Hepatic stellate cell (primary cell): ENCODE measurements at places on chromosomes 16 and 17.
A peak's percentile ranks its signal among the peaks of the same experiment; 100 is the strongest.

DNA sequence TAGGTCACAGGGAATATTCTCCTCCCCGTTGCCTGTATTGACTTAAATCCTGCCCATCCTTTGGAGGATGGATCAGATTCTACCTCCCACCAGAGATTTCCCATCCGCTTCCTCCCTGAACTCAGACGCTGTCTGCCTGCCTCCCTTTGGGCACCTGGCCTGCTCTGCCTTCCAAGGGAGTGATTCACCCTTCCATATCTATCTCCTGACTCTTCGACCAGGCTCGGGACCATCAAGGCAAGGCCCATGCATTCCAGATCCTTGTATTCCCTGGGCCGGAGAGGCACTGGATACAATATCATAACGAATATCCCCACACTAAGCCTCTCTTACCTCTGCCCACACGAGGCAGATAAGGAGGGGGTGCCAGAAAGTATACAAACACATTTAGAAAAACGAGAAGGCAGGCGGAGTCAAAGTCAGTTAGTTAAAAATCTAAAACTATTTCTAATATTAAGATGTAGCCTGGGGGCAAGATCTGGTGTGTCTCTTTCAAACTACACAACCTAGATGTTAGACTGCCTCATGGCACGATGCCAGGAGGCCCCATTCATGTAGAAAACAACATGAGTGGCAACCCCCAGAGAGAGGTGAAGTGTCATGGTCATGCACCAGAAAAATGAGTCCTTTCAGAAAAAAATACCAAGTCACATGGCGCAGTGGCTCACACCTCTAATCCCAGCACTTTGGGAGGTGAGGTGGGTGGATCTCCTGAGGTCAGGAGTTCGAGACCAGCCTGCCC is 9.2 kb downstream of the PMP22 start:
- no peak for DNase-seq

- DNase-seq, result no peak
These were observed 21.5 kb upstream of the MYH13 start for GRCh38 chr17:10394201-10394887.

GRCh38 chr17:82228842-82229697 is at the start of gene SLC16A3:
TSS of gene SLC16A3 (plus strand) at chr17:82229042. CDS start at chr17:82236009, 6,967 bp downstream.
- peak; percentile 91 for DNase-seq

- DNase-seq, result peak; percentile 97
These were observed 14.7 kb downstream of the LRRC75A start for GRCh38 chr17:16477255-16477654.

DNA sequence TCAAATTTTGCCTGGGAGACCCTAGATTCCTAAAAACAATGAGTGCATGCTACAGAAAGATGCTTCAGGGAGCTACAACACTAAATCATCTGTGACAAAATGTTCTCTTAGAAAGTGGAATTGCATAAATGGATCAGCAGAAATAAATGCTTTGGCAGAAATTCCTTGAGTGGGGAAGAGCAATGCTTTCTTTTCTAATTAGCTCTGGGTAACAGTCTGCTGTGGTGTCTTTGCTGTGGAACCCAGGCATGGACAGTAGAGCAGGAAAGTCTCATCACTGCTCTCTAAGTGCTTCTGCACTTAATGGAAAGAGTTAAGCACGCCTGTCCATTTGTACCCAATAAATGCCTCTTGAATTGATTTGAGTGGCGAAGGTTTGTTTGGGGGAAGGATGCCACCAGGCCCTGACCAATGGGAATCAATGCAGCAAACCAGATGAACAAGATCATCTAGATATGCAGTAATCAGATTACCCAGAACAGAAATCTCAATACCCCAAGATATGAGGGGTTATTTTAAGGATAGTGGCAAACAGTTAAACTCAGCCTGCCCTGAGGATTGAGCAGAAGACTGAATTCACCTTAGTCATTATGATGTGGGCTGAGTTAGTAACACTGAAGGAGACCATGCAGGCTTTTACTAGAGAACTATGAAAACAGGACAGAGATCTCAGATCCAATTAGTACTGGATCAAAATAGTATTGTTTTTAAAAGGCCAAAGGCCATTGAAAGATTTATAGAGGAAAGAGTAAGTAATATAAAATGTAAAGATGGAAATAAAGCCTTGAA is 13.6 kb downstream of the HLF start:
- DNase-seq, result no peak

- DNase-seq, result peak; percentile 95
These were observed 10.8 kb downstream of the HID1 start for GRCh38 chr17:74961657-74962350.

- DNase-seq, result peak; percentile 83
These were observed 2.5 kb upstream of the ATP6V0C start for GRCh38 chr16:2511128-2511800.

- DNase-seq, result no peak
These were observed 72.7 kb downstream of the KANSL1 start for GRCh38 chr17:46120537-46120936.

- peak; percentile 51 for DNase-seq
These were observed 2.7 kb downstream of the NUFIP2 start for GRCh38 chr17:29291163-29291752.

GRCh38 chr16:75565640-75566039 is 539 bp upstream of the GABARAPL2 start:
- DNase-seq, result no peak

GRCh38 chr17:81961087-81961511 is at the start of gene NOTUM:
TSS of gene NOTUM (minus strand) at chr17:81961187. CDS start at chr17:81960909, 278 bp downstream.
- peak; percentile 59 for DNase-seq

- no peak for DNase-seq
These were observed 24.3 kb downstream of the CCL4 start for GRCh38 chr17:36127911-36128310.

DNA sequence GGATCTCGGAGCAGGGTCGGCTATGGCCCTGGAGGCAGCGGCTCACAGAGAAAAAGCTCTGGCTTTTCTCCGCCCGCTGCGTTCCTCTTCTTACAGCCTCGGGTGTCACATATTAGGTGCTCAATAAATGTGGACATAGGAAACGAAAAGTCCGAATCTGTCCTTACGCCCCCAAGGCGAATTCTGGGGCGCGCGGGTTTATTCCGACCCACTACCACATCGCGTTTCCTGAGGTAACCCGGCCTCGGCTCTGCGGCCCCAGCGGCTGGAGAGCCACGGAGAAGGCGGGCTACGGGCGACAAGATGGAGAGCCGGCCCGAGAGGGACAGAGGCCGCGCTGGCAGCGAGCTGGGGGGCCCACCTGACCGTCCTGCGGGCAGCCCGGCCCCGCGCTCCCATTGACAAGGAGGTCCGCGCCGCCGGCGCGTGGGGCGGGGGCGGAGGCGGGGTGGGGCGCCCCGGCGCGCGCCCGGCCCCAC is 573 bp upstream of the GNAO1 start:
- no peak for DNase-seq

- DNase-seq, result no peak
These were observed 990 bp downstream of the DOK4 start for GRCh38 chr16:57485091-57485915.

DNA sequence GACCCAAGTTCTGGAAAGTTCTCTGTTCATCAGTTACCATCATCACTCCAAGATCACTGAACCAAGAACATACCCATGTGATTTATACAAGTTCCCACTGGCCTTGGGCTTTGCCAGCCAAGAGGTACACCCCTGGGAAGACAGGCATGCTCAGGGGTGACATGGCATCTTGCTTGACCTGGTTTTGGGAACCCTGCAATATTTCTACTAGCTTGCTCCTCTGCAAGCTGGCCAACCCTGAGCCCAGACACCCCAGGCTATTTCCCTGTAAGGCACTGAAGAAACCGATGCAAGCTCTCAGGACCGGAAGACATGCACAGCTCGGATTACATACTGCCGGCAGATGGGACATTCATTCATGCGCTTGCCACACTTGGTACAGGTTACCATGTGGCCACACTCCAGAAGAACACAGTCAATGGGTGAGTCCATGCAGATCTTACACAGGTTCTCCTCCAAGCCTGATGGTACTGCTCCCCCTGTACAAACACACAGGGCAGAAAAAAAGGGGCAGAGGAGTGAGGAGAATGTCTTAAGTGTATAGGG is 31.4 kb downstream of the LIG3 start:
- no peak for DNase-seq

GRCh38 chr17:77491921-77492445 is 351.2 kb downstream of the SEC14L1 start:
- DNase-seq, result no peak

- no peak for DNase-seq
These were observed 30.4 kb upstream of the PAFAH1B1 start for GRCh38 chr17:2563061-2563460.

- peak; percentile 99 for DNase-seq
These were observed at the start of gene CAVIN1 for GRCh38 chr17:42422958-42423712. TSS of gene CAVIN1 (minus strand) at chr17:42423256. CDS start at chr17:42423097, 159 bp downstream.

- DNase-seq, result no peak
These were observed 22.9 kb downstream of the MYO18A start for GRCh38 chr17:29157310-29157709.

DNA sequence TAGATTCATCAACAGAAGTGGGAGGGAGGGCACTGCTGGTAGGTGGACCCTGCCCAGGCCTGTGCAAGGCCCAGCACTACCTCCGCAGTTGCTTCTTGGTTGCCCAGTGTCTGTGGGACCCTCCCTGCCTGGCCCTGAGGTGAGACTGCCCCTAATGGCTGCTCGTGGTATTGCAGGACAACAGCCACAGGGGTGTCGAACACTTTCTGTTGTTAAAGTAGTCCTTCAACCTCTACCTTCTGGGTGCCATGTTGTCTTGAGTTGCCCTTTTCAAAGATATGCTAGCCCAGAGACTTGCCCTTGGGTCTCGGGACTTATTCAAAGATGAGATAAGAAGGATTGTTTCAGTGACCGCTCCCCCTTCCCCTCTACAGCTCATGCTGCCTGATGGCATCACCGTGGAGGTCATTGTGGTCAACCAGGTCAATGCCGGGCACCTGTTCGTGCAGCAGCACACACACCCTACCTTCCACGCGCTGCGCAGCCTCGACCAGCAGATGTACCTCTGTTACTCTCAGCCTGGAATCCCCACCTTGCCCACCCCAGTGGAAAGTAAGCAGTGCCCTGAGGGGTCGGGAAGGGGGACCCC is 29.1 kb downstream of the AKAP1 start:
- DNase-seq, result peak; percentile 57

DNA sequence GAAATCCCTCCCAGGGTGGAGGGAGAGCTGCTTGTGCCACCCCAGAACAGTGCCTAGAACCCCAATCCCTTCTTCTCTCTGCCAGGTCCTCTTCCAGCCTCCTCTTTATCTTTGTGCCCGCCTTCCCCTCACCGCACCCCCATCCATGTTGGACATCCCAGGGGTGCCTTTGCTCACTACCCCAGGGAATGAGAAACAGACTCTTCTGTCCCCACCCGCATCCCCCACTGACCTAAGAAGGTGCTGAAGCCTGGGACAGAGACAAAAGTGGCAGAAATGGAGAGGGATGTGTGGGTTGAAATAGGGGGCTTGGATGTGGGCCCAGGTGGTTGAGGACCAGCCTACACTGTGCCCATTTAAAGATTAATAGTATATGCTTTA is 17.0 kb downstream of the ALOX15B start:
- no peak for DNase-seq

DNA sequence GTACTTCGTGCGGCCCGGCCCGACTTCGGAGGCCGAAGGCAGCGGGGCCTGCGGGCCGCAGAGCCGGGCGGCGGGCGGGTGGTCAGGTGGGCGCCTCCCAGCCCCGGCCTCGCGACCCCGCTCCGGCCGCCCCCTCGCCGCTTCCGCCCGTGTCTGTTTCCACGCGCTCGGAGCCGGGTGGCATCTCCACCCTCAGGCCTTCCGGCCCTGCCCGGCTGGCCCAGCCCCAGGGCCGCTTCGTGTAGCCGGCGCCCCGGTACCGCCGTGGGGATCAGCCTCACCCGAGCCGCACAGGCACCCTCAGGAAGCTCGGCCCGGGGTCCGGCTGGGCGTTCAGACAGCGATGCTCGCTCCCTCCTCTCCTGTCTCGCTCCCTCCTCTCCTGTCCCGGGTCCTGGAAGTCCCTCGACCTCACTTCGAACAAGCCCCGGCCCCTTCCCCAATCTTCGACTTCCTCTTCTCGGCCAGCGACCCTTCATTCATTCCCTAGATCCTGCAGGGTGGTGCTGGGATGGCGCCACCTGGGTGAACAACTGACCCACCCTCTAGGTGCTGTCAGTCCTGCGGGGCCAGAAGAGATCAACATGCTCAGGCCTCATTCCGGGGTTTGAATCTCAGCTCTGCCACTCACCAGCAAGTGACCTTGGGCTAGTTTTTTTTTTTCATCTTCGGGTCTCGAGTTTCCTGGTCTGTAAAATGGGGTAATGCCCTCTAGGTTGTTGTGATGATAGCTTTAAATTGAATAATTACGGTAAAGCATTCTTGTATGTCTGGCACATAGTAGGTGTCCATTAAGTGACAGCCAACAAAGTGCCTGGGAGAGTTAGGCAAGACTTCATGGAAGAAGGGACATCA is 610 bp downstream of the VPS4A start:
- DNase-seq, result peak; percentile 55

- no peak for DNase-seq
These were observed 579.7 kb downstream of the CDH13 start for GRCh38 chr16:83206426-83206825.

DNA sequence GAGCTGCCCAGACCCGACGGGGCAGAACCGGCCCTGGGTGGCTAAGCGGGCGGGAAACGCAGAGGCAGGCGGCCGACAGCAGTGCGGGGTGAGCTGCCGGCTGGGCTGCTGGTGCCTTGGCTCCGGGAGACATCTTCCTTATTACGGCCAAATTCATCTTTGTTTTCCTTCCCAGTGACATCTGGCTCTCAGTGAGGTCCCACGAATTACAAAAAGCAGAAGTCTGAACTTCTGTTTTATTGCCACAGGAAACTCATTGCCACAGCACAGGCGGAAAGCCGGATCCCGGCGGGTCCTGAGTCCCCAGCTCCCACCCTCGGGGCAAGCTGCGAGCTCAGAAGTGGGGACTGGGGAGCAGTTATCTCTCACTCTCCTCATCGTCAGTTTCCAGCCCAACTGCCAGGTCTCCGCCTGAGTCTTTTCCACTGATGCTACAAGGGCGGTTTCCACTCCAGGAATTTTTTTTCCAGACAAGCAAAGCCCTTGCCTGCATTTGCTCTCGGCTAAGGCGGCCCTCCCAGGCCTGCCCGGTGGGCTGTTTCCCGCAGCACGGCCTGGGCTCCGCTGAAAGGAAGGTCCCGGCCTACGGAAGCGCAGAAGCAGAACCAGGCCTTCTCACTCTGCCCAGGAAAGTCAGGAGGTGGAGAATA is 40.3 kb downstream of the CBFA2T3 start:
- DNase-seq, result no peak

DNA sequence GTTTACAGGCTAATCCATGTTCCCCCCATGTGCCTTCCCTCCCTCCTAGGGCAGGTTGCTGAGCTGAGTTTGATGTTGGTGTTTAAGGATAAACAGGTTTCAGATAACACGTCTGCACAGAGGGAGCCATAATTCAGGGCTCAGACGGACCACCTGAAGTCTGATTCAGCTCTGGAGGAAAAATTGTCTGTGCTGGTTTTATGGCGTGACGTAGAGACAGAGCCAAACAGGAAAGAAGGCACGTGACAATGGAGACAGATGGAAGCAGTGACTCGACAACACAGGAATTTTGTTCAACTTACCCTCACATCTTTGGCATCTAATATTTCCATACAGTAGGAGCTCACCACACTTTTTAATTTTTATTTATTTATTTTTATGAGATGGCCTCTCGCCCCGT is 10.7 kb upstream of the USP10 start:
- DNase-seq, result peak; percentile 62

GRCh38 chr17:34259146-34259545 is 4.1 kb downstream of the CCL2 start:
- no peak for DNase-seq

- DNase-seq, result no peak
These were observed 2.8 kb downstream of the WNT3 start for GRCh38 chr17:46815474-46816353.

- peak; percentile 89 for DNase-seq
These were observed 27.7 kb downstream of the SRL start for GRCh38 chr16:4214215-4214621.

- DNase-seq, result no peak
These were observed 17.0 kb downstream of the BCL7C start for GRCh38 chr16:30876867-30877266.
